ENCODE measurements at places on chromosomes 5 and 9.
A peak's percentile ranks its signal among the peaks of the same experiment; 100 is the strongest.

DNA sequence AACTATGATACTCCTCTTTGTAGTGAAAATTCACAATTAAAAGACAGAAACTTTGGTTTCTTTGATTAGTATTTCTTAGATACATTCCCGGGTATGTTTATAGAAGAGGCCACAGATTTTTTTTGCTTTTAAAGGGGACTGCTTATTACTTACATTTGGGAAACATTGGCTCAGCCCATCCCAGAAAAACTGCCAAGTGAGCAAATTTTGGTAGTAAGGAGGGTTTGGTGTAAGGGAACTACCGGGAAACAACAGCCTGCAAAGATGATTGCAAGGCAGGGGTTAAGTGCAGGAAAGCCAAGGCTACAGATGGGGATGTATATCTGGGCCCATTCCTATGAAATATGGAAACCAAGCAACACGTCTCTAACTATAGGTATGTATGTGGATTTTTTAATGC, 88.8 kb upstream of the SAP30L start:
- DNase-seq: no peak

DNA sequence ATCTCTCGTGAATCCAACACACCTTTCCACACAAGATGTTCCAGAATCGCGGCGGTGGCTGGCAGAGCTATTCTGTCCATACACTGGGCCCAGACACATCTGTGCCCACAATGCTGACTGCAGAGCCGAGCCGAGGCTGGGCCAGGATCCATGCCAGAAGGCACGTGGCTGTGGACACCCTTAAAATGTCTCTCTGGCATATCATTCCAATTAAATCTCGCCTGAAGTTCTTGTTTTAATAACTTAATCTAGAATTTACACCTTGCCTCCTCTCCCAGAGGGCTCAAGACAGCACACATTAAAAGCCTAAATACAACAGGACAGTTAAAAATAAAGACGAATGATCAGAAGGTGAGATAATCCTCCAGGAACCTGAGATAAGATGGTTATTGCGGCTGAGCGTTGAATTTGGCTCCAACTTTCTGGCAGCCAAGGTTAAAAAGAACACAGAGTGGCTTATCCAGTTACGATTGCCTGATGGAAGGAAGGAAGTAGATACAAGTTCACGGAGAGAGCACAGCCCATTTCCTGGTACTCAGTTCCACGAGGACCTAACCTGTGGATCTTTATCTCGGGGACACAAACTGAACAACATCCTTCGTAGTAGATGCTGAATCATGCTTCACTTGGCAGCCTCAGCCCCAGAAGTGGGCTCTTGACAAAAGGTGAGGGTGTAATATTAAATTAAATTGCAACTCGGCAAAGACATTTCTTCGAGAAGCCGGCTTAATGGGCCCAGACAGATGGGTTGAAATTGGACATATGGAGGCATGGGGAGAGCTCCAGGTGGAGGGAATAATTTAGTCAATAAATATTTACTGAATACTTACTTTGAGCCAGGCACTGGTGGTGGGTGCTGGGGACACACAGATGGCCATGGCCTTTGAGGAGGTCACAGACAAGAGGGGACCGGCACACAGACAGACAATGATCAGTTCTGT, 86.0 kb upstream of the TBC1D2 start:
- DNase-seq: no peak

DNA sequence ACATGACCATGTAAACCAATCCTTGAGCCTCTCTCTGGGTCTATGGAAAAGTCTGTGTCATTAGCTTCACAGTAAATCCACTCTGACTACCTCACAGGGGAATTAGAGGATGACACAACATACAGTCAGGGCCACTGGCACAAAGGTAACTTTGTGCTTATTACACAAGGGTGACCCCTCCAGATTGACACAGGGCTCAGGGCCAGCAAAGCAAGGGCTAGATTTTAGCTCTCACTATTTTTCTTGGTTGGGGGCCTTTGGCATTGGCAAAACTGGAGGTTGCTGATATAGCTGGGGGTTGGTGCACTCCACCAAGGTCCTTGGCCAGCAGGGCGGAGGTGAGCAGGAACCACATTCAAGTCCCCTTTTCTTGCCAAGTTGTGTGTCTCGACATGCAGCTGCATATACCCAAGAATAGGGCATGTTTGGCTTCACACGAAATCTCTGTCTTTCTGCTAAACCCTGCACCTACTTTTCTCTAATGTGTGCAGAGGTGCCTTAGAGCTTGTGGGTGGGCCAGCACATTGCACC, 15.2 kb upstream of the OSMR start:
- DNase-seq: no peak

DNA sequence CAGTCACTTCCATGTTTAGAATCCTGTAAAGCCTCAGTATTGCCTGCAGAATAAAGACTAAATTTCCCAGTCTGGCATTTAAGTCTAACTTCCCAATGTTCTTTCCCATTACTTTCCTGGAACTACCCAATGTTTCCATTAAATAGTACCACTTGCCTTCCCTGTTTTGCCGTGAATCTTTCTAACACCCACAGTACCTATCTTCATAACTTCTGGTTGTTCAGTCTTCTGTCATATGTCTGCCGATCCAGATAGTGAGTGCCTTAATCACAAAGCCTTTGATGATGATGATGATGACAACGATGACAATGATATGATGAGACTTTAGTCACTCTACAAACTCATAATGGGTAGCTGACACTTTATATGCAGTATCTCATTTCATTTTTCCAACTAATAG, 6.6 kb upstream of the HEMGN start:
- DNase-seq: no peak

- DNase-seq: no peak
These were observed 186.8 kb upstream of the SLC27A6 start for GRCh38 chr5:128778474-128778873.

- DNase-seq: no peak
These were observed 137.6 kb upstream of the LPCAT1 start for GRCh38 chr5:1661311-1661710.

- DNase-seq: no peak
These were observed 18.1 kb downstream of the TNC start for GRCh38 chr9:115099901-115100300.

- no peak for DNase-seq
These were observed 412.8 kb upstream of the PTGER4 start for GRCh38 chr5:40266952-40267351.

GRCh38 chr5:177447611-177448243, 1.1 kb downstream of the PRR7 start:
- DNase-seq: no peak

- DNase-seq: no peak
These were observed 338.0 kb downstream of the SEMA5A start for GRCh38 chr5:9207817-9208418.

DNA sequence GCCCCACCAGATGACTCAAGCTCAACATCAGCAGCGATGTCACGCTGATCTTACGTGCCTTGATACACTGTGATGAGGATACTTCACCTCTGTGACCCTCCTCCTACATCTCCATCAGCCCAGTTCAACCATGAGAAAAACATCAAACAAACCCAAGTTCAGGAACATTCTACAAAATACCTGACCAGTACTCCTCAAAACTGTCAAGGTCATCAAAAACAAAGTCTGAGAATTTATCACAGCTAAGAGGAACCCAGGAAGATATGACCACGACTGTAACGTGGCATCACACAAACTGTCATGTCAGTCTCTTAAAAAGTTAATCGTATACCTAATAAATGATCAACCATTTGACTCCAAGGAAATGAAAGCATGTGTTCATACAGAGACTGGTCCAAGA, 90.8 kb downstream of the COL23A1 start:
- DNase-seq: no peak

GRCh38 chr9:16627967-16628366, 242.5 kb downstream of the BNC2 start:
- no peak for DNase-seq

GRCh38 chr5:157113002-157113401, 4.2 kb upstream of the HAVCR2 start:
- DNase-seq: no peak

DNA sequence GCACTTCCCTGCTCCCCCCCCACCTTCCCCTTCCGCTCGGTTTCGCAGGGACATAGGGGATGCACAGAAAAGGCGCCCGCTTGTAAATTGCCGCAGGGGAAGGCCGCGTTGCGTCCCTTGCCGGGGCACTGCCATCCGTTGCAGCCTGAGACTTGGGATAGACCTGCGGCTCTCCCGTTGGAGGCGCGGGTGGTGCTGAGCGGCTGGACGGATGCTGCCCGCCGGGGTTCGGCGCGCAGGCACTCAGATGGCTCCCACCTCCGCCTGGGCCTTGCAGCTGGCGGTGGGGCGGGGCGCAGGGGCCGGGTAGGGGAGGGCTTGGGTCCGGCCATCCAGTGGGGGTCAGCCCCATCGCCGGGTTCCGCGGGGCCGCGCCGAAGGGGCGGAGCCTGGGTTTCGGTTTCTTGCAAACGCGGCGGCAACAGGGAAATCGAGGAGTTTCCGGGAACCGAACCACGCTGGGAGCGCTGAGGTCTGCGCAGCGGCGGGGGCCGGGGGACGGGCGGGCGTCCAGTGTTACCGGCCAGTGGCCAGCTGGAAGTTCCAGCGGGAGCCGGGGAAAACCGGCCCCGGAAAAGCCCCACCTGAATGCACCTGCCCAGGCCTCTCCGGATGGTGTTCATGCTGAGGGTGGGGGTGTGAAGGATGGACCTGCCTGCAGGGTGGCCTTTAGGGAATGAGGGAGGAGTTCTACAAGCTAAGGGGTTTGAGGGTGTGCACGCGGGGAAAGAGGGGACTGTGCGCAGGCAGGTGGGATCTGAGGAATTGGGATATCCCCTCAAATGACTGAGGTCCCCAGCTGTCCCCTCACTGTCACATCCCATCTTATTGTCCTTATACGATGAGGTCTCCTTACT, 6.3 kb upstream of the IRF1 start:
- DNase-seq: peak; percentile 63

DNA sequence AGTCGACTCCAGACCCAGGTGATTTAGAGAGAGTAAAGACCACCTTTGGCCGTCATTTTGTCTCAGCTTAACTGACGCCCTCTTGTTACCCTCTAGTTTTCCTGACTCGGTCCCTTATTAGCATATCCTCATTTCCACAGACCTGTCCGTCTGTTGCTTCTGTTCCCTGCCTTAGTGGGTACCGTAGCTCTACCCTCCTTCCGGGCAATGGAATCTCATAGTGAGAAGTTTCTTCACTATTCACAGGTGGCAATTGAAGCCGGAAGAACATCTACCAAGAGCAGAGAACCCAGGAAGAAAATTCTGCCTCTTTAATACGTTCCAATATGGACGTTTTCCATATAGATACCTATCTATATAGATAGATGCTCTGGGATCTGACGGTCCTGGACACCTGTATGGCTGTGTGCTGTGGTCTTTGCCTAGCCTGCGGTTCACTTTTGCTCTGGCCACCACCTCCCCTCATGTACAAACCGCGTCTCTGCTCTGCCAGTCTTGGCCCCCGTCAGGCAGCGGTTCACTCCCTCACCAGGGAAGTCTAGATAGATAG, 652 bp upstream of the TMEM161B start:
- no peak for DNase-seq

- DNase-seq: no peak
These were observed 137.2 kb downstream of the MTX3 start for GRCh38 chr5:79853676-79854418.

DNA sequence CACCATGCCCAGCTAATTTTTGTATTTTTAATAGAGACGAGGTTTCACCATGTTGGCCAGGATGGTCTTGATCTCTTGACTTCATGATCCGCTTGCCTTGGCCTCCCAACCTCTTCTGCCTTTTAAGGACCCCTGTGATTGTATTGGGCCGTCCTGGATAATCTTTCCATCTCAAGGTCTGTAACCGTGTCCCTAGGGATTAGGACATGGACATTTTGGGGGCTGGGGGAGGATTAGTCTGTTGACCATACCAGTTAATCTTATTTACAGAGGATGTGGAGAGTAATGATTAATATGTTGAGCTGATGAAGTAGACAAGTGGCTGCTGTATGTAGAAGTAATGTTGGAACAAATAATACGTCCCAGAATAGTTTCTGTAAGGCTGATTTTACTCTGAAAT, 23.1 kb downstream of the LNPEP start:
- no peak for DNase-seq

GRCh38 chr9:3343671-3344070, 182.1 kb downstream of the RFX3 start:
- no peak for DNase-seq

DNA sequence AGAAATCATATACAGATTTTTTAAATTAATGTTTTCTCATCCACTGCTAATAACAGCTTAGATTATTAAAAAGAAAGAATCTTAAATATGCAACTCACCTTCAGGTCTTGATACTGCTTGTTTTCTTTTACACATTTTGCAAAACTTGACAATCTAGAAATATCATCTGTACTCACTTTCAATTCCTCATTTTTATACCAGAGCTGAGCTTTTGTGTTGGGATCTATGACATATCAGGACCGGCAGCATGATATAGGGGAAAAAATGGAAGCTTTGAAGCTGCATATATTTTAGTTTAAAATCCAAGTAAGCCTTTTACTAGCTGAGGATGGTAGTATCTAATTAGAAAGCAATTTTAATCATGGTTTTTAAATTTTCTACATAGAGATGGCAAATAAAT, 75.7 kb upstream of the SMARCA2 start:
- DNase-seq: no peak

DNA sequence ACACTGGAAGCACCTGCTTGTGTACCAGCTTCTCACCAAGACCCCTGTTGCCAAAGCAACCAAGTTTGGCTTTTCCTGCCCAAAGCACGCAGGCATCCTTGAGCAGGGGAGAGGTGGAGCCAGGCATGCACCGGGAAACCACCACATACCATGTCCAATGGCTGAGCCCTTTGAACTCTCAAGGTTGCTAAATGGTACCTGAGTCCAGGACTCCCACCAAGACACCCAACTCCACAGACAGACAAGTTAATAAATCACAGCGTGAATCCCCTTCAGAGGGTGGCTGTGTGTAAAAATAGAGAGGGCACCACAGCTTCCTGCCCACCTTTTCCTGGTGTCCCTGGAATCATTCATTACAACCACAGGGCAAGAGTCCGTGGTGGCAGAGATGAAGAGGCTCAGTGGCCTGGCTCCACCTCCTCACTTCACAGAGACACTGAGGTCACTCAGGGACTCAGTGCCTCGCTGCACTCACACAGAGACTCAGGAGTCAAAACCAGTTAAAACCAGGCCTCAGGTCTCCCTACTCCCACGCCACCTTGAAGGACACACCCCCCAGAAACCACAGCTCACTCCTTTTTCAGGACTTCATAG, 143.7 kb downstream of the C5orf15 start:
- no peak for DNase-seq

DNA sequence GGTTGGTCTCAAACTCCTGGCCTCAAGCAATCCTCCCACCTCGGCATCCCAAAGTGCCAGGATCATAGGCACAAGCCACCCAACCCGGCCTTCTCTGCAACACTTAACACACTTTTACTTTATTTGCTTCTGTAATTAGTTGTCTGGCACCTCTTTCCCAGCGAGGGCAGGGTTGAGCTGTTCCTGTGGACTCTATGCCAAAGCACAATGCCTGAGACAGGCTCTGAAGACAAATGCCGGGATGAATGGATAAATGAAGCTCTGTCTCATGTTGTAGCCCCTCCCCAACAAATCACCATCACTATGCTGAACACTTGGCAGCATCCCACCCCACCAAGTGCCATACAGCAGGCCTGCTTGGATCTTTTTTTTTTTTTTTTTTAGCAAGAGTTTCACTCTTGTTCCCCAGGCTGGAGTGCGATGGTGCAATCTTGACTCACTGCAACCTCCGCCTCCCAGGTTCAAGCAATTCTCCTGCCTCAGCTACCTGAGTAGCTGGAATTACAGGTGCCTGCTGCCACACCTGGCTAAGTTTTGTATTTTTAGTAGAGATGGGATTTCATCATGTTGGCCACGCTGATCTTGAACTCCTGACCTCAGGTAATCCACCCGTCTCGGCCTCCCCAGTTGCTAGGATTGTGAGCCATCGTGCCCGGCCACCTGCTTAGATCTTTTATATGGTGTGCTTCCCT, 21.3 kb downstream of the GPX3 start:
- no peak for DNase-seq

Data from stimulated activated CD4-positive, alpha-beta T cell treated with anti-CD3 and anti-CD28 coated beads, TNF-alpha, amount 100 ng/mL, for 1 hour (primary cell).